ENCODE measurements at places on chromosomes 5 and 9. TPM values are rescaled to one million over a fixed set of nuclear protein-coding genes. Genes with fewer than 3 reads are reported as not detected.

DBH gene
- not detected for total RNA-seq

EIF4E1B gene
- total RNA-seq = not detected

DOK3 gene
- total RNA-seq = 12.4 TPM

IGFBPL1 gene
- total RNA-seq = 13.7 TPM

PPIC gene
- total RNA-seq = 45.8 TPM

TMEM167A gene
- total RNA-seq = 117 TPM

FUT7 gene
- total RNA-seq = not detected

DNA sequence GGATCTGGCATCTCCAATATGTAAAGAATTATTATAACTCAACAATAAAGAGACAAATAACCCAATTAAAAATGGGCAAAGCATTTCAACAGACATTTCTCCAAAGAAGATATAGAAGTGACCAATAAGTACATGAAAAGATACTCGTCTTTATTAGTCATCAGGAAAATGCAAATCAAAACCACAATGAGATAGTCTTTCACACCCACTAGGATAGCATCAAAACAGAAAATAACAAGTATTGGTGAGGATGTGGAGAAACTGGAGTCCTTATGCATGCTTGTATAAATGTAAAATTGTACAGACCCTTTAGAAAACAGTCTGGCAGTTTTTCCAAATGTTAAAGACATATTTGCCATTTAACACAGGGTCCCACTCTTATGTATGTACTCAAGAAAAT lies 39.1 kb upstream of the ITGA1 start:
- DNase-seq = no peak

- DNase-seq = no peak
These were observed 140.9 kb downstream of the MLLT3 start for GRCh38 chr9:20481437-20481836.

DNA sequence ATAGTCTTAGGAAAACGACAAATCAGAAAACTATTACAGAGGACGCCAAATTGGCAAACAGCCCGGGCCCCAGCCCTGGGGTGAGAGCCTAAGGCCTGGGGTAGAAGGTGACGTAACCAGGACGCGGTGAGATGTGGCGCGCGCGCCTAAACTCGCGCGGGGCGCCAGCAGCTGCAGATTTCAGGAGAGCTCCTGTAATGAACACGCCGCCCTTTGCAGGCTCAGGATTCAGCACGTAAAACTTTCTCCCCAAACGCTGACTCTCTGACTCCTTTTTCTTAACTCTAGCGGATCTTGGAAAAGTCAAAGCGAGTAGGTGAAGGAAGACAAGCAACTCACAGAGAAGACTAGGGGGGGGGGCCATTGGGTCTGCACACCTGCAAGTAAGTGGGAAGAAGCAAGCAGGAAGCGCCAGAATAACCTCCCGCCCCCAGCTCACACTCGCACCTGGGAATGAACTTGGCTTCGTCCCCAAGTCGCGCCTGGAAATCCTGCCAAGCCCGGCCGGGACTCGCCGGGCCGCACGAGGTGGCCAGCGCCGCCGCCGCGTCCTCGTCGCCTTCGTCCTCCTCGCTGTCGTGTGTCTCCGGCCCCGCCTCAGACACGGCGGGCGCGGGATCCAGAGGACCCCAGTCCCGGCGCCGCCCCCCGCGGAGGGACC lies 822 bp downstream of the RASEF start:
- DNase-seq = no peak

GRCh38 chr9:98134702-98135557 lies 15.9 kb upstream of the TRIM14 start:
- no peak for DNase-seq

- DNase-seq = no peak
These were observed 143.4 kb downstream of the HINT1 start for GRCh38 chr5:131021646-131022045.

DNA sequence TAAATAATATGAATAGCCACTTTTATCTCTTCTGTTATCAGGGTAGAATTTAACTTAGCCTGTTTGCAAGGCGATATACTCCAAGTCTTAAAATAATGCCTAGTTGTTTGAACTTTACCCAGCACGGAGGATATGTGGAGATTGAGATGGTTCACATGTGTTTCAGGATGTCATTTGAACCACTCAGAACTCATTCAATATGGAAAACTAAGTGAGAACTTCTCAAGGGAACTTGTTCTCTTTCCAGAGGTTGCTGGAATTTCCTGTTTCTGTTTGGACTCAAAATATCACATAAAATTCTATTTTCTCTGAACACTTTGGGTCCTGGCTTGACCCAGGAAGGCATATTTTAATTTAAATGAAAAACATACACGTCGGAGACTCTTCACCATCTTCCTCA lies 139.1 kb upstream of the MYO10 start:
- no peak for DNase-seq

DNA sequence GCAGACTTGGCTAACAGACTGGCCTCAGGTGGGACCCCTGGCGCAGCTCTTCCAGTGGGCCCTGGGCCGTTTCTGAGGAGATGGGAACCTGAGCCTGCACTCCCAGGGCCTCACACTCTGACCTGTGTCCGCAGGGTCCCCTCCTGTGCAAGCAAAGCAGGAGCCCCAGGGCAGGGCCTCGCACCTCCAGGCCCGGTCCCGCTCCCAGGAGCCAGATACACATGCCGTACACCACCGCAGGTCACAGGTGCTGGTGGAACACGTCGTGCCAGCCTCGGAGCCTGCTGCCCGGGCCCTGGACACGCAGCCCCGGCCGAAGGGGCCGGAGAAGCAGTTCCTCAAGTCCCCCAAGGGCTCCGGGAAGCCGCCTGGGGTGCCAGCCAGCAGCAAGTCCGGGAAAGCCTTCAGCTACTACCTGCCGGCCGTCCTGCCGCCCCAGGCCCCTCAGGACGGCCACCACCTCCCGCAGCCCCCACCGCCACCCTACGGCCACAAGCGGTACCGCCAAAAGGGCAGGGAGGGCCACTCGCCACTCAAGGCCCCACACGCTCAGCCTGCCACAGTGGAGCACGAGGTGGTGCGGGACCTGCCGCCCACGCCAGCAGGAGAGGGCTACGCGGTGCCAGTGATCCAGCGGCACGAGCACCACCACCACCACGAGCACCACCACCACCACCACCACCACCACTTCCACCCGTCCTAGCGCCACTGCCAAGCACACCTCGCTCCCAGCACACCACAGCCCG lies 29.2 kb downstream of the NKD2 start:
- DNase-seq = no peak

DNA sequence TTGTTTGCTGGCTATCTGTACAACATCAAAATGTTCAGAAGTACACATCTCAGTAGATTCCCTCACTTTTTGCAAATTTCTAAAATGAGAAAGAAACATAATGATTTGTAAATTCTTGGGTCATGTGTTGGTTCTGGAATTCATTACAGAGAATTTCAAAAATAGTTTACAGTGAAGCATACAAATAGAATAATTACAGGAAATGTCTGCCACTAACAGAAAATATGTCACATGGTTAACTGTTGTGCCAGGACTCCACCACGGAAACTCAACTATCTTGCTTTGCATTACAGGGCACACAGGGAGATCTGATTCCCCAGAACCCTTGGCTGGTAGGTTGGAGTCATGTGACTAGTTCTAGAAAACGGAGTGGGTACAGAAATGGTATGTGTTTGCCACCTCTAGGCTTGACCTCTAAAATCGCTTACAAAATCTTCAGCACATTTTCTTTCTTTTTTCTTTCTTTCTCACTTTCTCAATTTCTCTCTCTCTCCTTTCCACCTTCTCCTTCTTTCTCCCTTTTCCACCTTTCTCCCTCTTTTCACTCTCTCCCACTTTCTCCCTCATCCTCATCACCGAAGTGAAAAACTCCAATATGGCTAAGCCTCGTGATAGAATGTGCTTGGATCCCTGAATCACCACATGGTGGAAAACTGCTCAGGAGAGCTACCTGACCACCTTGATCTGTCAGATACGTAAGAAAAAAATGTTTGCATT lies 32.4 kb downstream of the RASEF start:
- DNase-seq = no peak

DNA sequence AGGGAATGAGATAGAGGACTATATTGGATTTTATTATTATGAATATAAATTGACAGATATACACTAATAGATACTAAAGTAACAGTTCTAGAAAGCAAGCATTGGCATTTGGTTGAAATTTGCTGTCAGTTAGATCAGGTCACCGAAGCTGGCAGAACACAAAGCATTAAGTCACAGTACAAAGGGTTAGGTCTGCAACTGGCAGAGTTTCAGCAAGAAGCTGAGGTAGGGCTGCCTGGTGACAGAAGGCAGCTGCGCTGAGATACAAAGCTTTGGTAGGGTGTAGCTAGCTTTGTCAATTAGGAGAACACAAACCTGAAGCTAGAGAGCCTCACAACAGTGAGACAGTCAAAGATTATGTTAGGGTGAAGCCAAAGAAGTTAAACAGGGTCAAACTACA lies 6.3 kb upstream of the CSNK1G3 start:
- no peak for DNase-seq

- no peak for DNase-seq
These were observed 643 bp downstream of the AK8 start for GRCh38 chr9:132877458-132877823.

GRCh38 chr9:75088646-75089372 lies 495 bp downstream of the OSTF1 start:
- DNase-seq = no peak

DNA sequence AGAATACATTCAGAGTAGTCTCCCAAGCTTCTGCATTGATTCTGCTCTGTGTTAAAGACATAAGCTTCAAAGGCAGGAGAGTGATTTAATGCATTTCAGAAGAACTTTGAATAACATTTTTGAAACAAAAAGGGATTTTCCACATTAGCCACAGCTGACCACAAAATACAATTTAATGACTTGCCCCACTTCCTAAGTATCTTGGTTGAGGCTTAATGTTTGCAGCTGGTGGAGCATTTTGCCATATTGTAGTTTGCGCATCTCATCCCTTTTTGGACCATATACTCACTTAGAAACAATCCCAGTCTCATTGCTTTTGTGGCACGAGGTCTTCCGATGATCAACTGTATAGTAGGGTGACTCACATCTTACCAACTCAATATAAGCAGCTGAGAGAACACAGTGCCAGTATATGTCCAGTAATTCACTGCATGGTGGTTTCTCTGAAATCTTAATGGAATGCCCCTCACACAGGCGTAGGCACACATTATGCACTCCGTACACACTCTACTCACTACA lies 455.8 kb upstream of the PTGER4 start:
- peak; percentile 55 for DNase-seq

- no peak for DNase-seq
These were observed 5.3 kb downstream of the CKMT2 start for GRCh38 chr5:81238460-81238859.

GRCh38 chr5:10432059-10433008 lies 9.3 kb upstream of the ROPN1L start:
- no peak for DNase-seq

DNA sequence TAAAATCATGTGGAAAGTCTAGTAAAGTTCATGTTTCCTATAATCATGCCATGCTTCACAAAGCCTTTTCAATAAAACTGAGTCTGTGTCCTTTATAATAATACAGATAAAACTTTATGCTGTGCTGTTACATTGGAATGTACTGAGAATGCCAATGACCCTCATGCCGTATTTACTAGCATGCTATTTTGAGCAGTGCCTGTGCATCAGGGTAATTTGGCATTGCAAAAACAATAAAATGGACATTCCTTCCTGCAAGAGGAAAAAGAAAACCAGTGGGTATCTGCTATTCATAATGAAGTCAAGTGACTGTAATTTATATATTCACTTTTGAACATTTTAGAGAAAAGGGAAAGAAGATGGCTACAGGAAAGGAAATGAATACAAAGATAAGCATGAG lies 159.0 kb downstream of the PBX3 start:
- DNase-seq = no peak

GRCh38 chr5:9713356-9713755 lies 83.2 kb upstream of the TAS2R1 start:
- no peak for DNase-seq

GRCh38 chr5:126139773-126140172 lies 283.4 kb upstream of the GRAMD2B start:
- peak; percentile 36 for DNase-seq

DNA sequence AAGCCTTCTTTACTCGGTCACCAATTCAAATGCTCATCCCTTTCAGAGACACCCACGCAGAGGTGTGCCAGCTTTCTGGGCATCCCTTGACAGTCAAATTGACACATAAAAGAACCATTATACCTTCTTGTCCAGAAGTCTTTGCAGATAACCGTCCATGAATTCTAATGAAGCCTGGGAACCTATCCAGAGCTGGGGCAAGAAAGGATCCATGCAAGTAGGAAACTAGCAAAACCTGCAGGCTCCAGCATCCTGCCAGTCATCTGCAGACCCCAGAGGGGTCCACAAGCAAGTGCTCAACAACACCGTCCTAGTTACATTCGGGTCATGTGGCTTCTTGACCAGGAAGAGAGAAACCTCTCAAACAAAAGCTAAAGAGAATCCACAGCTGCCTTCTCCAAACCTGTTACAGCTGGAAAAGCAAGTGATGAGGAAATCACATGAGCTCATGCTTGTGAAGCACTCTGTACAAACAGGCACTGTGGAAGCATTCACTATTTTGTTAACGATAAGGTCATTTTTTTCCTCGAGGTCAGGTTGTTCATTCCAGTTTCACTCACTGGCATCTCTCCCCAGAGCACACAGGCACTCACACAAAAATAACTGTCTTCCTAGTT lies 80.2 kb upstream of the DMRT1 start:
- DNase-seq = no peak

DNA sequence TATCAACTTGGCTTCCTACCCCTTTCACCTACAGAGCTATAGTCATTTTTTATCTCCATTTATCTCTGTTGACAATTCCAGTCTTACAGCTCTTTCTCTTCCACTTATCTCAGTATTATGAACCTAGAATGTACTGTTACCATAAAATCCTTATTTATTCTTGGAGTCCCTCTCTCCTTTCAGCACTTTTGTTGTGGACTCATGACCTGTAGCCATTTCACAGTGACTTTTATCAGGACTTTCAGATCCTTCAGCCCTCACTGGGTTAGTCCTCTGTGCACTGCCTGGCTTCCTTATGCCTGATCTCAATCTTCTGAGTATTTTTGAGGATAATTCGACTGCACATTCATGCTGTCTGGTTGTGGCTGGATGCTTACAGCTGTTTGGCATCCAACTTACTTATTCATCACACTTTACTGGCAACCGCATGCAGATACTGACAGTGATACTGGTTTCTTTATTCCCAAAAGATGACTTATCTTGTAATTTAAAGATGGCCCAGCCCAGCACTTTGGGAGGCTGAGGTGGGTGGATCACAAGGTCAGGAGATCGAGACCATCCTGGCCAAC lies 293.3 kb downstream of the MAN2A1 start:
- no peak for DNase-seq

All from Panc1 (cell line).